ENCODE measurements at places on chromosomes 5 and 9. TPM values are rescaled to one million over a fixed set of nuclear protein-coding genes. Genes with fewer than 3 reads are reported as not detected.

NUTM2G gene
- not detected for total RNA-seq

TMEM38B gene
- total RNA-seq: 14.5 TPM

GPR150 gene
- 0.24 TPM for total RNA-seq

LECT2 gene
- not detected for total RNA-seq

CTXN3 gene
- not detected for total RNA-seq

DNA sequence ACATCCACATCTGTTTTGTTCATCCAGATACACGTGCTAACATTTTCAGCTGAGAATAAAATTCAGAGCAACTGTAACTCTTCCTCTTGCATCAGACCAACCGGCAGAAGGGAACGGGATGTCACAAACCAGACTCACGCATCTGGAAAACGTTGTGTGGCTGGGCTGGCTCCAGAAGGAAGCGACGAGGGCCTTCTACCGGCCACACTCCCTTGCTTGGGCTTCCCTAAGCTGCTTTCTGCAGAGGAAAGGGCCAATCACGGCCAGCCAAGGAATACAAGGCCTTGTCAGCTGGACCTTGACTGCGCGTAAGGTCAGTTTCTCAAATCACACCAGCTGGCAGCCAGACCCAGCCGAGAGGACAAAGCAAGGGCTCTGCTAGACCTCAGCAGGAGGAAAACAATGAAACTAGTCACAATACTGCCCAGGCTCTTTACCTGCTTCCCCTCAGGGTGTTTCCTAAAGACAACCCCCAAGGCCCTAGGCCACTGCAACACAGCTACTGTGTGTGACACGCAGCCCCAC, 106.1 kb downstream of the THBS4 start:
- DNase-seq: no peak

GRCh38 chr9:89926691-89927220, 321.9 kb downstream of the GADD45G start:
- DNase-seq: no peak

- DNase-seq: no peak
Observed at GRCh38 chr5:53373451-53374158, 106.8 kb upstream of the FST start.

- DNase-seq: peak; percentile 22
Observed at GRCh38 chr5:10453545-10453944, 11.9 kb downstream of the ROPN1L start.

DNA sequence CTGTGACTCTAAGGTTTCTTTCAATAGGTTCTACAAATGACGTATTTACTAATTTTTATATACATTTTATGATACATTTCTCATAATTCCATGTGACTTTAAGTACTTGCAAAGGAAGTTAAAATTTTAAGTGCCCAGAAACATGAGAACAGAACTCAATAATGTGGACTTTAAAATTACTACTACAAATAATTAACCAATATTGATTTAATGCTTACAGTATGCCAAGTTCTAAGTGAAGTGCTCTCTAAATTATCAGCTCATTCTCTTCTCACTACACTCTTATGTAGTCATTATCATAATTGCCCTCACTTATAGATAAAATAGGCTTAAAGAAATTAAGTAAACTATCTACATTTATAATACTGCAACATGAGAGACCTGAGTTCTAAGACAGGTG, 1690.7 kb upstream of the CDH9 start:
- no peak for DNase-seq

DNA sequence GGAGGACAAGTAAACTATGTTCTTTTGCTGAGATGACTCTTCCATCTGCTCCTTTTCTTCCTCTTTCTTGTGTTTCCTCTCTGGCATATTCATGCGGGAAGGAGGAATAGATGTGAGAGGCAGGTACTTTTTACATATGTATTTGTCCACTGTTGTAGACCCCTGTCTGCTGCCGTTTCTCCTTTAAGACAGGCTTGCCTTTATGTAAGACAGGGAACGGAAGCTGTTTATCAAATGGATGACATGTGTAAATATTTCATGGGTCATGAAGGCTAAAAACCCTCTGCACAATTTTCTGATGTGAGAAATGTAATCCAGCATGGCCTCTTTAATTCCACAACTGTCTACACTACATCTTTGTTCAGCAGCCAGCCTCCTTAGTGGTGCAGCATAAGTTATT, 1525.5 kb upstream of the NUDT12 start:
- no peak for DNase-seq

GRCh38 chr9:127437497-127438264, 13.5 kb downstream of the ZNF79 start:
- no peak for DNase-seq
